ENCODE measurements at places on chromosomes 7 and 10. TPM values are rescaled to one million over a fixed set of nuclear protein-coding genes. Genes with fewer than 3 reads are reported as not detected.

The MUC12 gene
- 3.3 TPM for polyA plus RNA-seq

The CNPY1 gene
- polyA plus RNA-seq: not detected

The GNAT3 gene
- polyA plus RNA-seq: 0.57 TPM

The WDR37 gene
- polyA plus RNA-seq: 14.2 TPM

The STRIP2 gene
- 2.0 TPM for polyA plus RNA-seq

The SFTPA1 gene
- not detected for polyA plus RNA-seq

The UTF1 gene
- polyA plus RNA-seq: not detected

The ZRANB1 gene
- 17.4 TPM for polyA plus RNA-seq

The LRRC18 gene
- polyA plus RNA-seq: 0.24 TPM

The PNLIP gene
- 0.12 TPM for polyA plus RNA-seq

The ELFN1 gene
- polyA plus RNA-seq: 2.3 TPM

The EN2 gene
- polyA plus RNA-seq: not detected

The PLEKHS1 gene
- 62.4 TPM for polyA plus RNA-seq

The PRF1 gene
- 2.0 TPM for polyA plus RNA-seq

- no peaks in the 10 kb centered on the region for H3K4me1 ChIP-seq
- no peak overlapping the region for H3K4me3 ChIP-seq
- H3K27me3 ChIP-seq: no peaks in the 10 kb centered on the region
- peaks cover 5% of the 10 kb centered on the region for H3K36me3 ChIP-seq
- no peak overlapping the region for H3K27ac ChIP-seq
These were observed 56.7 kb downstream of the NSUN6 start for GRCh38 chr10:18594574-18595156.

DNA sequence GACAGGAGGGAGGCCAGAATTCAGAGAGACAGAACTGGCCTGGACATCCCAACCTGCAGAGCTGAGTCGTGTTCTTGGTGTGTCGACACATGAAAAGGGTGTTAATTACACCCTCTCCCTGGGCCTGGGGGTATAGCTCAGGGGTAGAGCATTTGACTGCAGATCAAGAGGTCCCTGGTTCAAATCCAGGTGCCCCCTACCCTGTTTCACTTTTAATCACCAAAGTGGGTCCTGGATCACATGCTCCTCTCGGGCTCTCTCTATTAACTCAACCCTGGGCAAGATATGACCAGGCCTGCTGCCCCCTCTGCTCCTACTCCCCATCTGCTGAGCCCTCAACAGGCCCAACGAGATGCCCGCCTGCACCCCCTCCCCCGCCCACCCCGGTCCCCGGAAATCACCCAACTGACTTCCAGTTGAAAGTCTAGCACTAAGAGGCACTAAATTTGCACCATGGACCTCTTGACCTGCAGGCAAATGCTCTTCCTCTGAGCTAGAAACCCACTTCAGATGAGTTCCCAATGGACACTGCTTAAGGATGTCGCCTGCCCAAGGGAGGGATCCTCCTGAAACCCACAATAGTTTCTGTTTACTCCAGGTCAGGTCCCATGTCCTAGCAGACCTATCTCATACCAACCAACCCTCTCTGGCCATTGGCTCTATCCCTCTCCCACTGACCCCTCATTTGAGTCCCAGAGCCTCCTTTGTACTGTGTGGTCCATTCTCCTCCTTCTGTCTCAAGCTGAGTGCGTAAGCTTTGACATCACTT, 137.6 kb downstream of the ZNF467 start:
- no peaks in the 10 kb centered on the region for H3K36me3 ChIP-seq
- no peak for DNase-seq
- no peak overlapping the region for H3K27ac ChIP-seq
- H3K4me3 ChIP-seq: no peak overlapping the region
- H3K27me3 ChIP-seq: peaks cover 29% of the 10 kb centered on the region

GRCh38 chr7:30327813-30328212, 43.4 kb downstream of the ZNRF2 start:
- no peak overlapping the region for H3K27ac ChIP-seq
- H3K36me3 ChIP-seq: peaks cover 2% of the 10 kb centered on the region
- no peak overlapping the region for H3K4me3 ChIP-seq
- DNase-seq: no peak
- peaks cover 3% of the 10 kb centered on the region for H3K4me1 ChIP-seq

DNA sequence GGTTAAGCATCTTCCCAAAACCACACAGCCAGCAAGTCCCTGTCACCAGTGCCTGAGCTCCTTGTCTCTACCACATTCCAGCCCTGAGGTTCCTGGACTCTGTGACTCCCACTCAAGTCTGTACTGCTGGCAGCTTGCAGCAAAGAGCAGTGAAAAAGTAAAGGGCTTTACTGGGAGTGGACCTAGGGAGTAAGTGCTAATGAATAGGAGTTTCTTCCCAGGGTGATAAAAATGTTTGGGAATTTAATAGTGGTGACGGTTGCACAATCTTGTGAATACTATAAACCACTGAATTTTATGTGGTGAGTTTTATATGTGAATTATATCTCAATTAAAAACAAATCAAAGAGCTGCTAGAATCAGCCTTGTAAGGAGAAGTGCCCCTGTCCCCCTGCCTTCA, 22.6 kb downstream of the HSPA12A start:
- no peak for DNase-seq
- no peak overlapping the region for H3K4me3 ChIP-seq
- H3K4me1 ChIP-seq: peaks cover 17% of the 10 kb centered on the region
- H3K36me3 ChIP-seq: no peaks in the 10 kb centered on the region
- no peak overlapping the region for H3K27ac ChIP-seq

DNA sequence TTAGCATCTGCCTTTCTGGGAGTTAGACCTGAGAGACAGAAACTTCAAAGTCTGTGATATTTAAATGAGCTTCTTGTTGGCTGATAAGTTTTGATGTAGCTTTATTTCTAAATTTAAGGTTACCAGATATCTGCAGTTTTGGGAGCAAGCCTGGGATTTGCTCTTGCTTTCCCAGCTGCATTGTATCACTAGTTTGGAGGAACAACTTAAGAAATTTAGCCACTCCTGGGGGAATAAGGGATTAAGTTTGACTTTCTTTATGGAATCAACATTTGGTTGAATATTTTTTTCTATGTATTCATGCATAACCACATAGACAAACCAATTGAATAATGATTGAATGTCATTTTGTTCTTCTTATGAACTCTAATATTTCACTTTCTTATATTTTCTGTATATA, 178.6 kb downstream of the POLR1F start:
- H3K4me1 ChIP-seq: no peaks in the 10 kb centered on the region
- H3K27me3 ChIP-seq: no peaks in the 10 kb centered on the region
- no peak overlapping the region for H3K27ac ChIP-seq
- no peaks in the 10 kb centered on the region for H3K36me3 ChIP-seq
- no peak overlapping the region for H3K4me3 ChIP-seq

- no peak overlapping the region for H3K27ac ChIP-seq
- no peak overlapping the region for H3K4me3 ChIP-seq
- H3K27me3 ChIP-seq: peaks cover 29% of the 10 kb centered on the region
These were observed 54.5 kb upstream of the OPALIN start for GRCh38 chr10:96413151-96413787.

- peaks cover 15% of the 10 kb centered on the region for H3K36me3 ChIP-seq
- H3K27ac ChIP-seq: no peak overlapping the region
- no peaks in the 10 kb centered on the region for H3K27me3 ChIP-seq
- H3K4me3 ChIP-seq: no peak overlapping the region
These were observed 46.8 kb downstream of the DLG5 start for GRCh38 chr10:77879710-77880109.

- peaks cover 61% of the 10 kb centered on the region for H3K4me1 ChIP-seq
- H3K27me3 ChIP-seq: peaks cover 4% of the 10 kb centered on the region
- H3K4me3 ChIP-seq: peak overlapping the region; percentile 65
- no peak for DNase-seq
- no peaks in the 10 kb centered on the region for H3K36me3 ChIP-seq
These were observed 162.9 kb downstream of the SH3PXD2A start for GRCh38 chr10:103692436-103692951.

- no peak for DNase-seq
- no peaks in the 10 kb centered on the region for H3K4me1 ChIP-seq
- no peaks in the 10 kb centered on the region for H3K27me3 ChIP-seq
These were observed 70.4 kb upstream of the FZD8 start for GRCh38 chr10:35712486-35712885.

DNA sequence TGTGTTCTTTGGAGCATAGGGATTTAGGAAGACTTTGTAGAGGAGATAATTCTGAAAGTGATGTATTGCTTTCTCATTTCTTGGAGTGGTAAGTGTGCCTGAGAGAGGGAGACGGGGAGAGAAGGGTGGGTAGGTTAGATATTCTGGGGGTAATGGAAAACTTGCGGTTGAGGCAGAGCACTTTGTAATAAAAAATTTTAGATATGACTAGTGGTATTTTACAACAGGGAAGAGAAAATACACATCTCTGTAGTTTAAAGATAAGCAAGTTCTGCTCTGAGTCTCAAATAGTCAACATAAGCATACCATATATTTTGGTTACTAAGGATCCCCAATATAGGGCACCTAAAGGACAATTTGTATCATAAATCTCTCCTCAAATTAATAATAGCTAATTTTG, 6.6 kb downstream of the VPS50 start:
- H3K36me3 ChIP-seq: peaks cover 5% of the 10 kb centered on the region
- H3K27me3 ChIP-seq: no peaks in the 10 kb centered on the region
- no peak overlapping the region for H3K27ac ChIP-seq
- H3K4me1 ChIP-seq: no peaks in the 10 kb centered on the region
- H3K4me3 ChIP-seq: no peak overlapping the region

DNA sequence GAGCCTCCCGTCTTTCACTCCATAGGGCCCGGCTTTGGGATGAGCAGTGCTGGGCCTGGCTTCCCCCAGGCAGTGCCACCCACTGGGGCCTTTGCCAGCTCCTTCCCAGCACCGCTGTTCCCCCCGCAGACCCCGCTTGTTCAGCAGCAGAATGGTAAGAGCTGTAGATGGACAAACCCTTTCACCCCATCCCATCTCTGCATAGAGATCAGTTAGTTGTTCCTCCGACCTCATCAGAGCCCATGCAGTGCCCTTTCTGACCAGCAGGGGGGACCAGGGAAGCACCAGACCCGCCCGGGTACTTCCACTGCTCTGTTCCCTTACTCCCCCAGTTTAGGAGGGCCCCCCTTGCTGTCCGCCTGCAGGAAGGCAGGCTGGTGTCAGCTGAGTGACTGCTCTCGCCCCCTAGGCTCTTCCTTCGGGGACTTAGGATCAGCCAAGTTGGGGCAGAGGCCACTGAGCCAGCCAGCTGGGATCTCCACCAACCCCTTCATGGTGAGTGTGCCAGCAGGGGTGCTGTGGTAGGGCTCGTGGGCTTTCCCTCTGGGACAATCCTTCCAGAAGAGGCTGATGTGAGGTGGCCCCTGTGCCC, 9.8 kb downstream of the SAP25 start:
- no peak overlapping the region for H3K27ac ChIP-seq
- peak; percentile 53 for DNase-seq
- H3K27me3 ChIP-seq: no peaks in the 10 kb centered on the region
- peaks cover 16% of the 10 kb centered on the region for H3K4me1 ChIP-seq
- no peak overlapping the region for H3K4me3 ChIP-seq
- peaks cover 36% of the 10 kb centered on the region for H3K36me3 ChIP-seq

DNA sequence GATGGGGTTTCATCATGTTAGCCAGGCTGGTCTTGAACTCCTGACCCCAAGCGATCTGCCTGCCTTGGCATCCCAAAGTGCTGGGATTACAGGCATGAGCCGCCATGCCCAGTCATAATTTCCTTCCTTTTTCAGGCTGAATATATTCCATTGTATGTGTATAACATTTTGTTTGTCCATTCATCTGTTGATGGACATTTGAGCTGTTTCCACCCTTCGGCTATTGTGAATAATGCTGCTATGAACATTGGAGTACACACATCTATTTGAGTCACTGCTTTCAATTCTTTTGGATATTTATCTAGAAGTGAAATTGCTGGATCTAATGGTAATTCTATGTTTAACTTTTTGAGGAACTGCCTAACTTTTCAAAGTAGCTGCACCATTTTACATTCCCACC, 34.6 kb downstream of the TLX1 start:
- H3K27me3 ChIP-seq: peaks cover 39% of the 10 kb centered on the region
- H3K36me3 ChIP-seq: no peaks in the 10 kb centered on the region
- H3K27ac ChIP-seq: no peak overlapping the region
- H3K4me1 ChIP-seq: no peaks in the 10 kb centered on the region
- no peak overlapping the region for H3K4me3 ChIP-seq

GRCh38 chr7:24913801-24914464, 66.0 kb downstream of the OSBPL3 start:
- no peak overlapping the region for H3K4me3 ChIP-seq
- no peaks in the 10 kb centered on the region for H3K36me3 ChIP-seq
- no peaks in the 10 kb centered on the region for H3K4me1 ChIP-seq
- no peak for DNase-seq

DNA sequence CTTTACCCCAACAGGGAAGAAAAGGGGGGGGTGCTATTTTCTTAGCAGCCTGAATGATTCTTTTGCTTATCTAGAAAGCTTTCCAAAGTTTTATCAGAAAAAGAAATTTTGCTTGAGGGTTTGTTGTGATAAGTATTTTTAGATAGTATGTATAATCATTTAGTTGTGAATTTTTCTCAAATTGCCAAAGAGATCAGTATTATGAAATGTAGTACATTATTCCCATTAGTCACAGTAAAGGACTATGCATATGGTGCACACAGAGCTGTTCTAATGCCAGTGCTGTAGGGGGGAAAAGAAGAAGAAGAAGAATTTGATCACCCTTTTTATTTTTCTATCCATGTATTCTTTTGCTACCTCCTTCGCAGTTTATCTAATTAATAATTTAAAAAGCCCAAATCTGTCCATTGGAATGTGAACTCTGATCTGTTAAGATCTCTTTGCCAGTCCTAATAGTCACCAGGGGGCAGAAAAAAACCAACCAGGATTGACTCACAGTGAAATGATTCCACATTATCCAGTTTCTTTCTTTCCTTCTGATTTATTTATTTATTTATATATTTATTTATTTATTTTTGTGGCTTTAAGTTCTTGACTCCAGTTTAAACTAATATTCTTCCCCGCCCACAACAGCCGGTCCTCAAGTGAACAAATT, 4.7 kb downstream of the RBM20 start:
- peaks cover 54% of the 10 kb centered on the region for H3K27me3 ChIP-seq
- no peaks in the 10 kb centered on the region for H3K36me3 ChIP-seq
- H3K4me3 ChIP-seq: no peak overlapping the region

- H3K4me1 ChIP-seq: peaks cover 8% of the 10 kb centered on the region
- no peak for DNase-seq
- no peaks in the 10 kb centered on the region for H3K36me3 ChIP-seq
These were observed 71.8 kb downstream of the SEMA3C start for GRCh38 chr7:80847027-80847426.

DNA sequence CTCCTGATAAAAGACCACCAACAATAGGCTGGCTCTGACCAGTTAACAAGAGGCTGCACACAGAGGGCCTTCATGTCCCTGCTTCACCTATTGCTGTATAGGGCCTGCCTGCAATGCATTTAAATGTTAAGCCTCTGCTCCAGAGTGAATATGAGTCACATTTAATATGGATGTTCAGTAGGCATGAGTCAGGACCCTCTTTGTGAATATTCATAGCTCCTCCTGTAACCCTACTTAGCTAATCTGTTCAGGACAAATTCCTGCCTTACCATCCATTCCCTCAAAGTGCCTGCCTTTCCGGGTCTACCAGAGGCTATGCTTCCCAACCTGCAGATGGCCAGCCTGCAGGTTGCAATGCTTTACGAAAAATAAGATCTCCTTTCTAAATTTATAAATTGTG, 32.5 kb downstream of the ARHGAP22 start:
- H3K4me1 ChIP-seq: no peaks in the 10 kb centered on the region
- no peak for DNase-seq
- no peaks in the 10 kb centered on the region for H3K36me3 ChIP-seq
- no peak overlapping the region for H3K4me3 ChIP-seq
- no peak overlapping the region for H3K27ac ChIP-seq

GRCh38 chr7:98619450-98620321, 2.6 kb downstream of the NPTX2 start:
- no peaks in the 10 kb centered on the region for H3K4me1 ChIP-seq
- H3K27ac ChIP-seq: no peak overlapping the region
- H3K36me3 ChIP-seq: no peaks in the 10 kb centered on the region
- H3K4me3 ChIP-seq: no peak overlapping the region
- DNase-seq: no peak
- peaks cover 63% of the 10 kb centered on the region for H3K27me3 ChIP-seq

GRCh38 chr10:52635651-52636050, 136.9 kb downstream of the MBL2 start:
- H3K36me3 ChIP-seq: no peaks in the 10 kb centered on the region
- DNase-seq: no peak
- H3K4me3 ChIP-seq: no peak overlapping the region
- H3K4me1 ChIP-seq: no peaks in the 10 kb centered on the region
